ENCODE measurements at places on chromosomes 11 and 22.

DNA sequence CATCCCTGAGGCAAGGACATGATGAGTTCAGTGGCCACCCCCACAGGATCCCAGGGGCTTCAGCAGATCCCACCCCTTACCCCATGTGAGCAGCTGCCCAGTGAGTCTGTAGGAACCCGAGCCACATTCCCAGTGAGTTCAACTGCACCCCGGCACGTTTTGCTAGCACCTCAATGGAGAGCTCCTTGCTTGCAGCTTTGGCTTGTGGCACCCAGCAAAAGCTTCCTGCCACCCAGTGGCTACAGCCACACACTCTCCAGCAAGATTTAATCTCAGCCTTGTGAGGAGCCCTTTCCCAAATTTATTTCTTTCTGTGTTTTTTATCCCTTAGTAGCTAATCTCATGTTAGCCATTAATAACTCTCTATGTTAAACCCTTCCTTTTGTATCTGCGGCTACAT lies 4.0 kb downstream of the SAA1 start:
- DNase-seq: no peak

DNA sequence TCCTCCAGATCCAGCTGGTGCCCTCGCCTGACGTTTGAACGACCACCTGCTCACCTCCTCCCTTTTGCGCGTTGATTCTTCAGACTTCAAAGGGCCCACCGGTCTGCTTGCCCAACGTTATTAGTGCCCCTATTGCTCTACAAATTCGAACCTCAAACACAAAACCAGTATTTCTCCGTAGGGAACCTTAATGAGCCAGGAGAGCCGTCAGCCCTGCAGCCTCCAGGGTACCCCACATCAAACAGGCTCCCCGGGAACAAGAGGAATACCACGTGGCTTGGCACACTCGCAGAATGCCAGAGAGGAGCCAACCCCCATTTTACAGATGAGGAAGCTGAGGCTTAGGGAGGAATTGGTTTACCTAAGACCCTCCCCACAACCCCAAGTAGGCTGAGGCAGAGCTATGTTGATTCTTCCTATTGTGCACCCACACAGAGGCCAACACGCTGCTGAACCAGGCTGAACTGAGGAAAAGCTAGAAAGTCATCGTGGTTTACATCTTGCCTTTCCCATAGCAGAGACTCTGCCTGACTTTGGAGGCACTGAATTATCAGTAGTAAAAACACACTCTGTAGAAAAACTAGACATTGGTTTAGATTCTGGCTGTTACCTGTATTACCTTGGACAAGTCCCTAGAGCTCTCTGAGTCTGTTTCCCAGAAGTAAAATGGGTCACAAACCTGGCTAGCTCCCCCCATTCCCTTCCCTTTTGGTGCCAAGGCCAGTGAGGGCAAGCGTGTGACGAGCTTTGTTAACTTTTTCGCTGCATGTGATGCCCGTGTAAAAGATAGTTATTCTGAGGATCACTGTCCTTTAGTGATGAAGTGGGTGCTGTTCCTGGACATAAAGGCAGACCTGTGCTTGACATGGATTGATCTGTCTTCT lies 764 bp downstream of the TKFC start:
- no peak for DNase-seq

- DNase-seq: no peak
Observed at GRCh38 chr11:114569801-114570200, 10.1 kb upstream of the NXPE1 start.

DNA sequence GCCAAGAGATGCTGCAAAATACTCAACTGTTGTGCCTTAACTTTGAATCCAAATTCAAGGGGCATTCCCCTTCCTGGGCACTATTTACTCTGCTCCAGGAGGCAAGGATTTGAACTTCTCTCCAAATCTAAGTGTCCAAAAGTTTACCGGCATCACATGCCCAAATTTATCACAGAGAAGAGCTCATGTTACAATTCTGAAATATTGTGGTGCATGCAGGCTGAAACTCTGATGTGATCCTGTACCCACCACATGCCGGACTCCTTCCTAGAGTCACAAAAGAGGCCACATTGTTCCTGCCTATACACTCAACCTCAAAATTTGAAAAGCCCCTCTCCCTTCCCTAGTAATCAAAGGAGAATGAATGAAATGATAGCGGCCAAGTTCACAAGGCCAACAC lies 1.3 kb downstream of the TRAF6 start:
- no peak for DNase-seq

- no peak for DNase-seq
Observed at GRCh38 chr22:31532060-31532459, 35.7 kb downstream of the SFI1 start.

DNA sequence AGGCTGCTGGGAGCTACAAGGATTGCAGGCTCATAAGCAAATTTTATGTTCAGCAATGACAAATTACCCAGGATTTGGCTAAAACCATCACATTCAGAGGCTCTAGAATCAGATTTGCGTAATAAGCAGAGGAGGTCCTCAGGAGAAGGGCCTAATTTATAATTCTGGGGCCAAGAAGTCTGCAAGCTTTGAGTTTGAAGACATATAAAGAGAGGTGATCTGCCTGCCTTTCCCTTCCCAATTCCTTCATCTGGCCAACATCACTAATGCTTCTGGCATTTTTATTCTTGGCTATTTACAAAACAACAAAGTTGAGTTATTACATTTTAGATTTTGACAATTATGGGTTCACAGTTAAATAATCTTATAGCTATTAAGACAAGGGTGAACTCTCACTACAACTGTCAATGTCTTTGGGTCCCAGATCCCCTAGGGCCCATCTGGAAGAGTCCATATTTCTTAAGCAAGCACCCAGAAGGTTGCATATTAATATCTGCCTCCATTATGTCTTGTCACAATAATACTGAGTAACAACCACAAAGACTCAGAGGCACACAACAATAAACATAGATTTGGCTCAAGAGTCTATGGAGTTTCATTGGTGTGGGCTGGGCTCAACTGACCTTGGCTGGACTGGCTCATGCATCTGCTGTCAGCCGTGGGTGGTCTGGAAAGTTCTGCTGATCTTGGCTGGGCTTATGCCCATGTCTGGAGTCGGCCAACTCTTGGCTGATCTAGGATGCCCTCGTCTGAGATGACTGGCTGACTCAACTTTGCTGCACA lies 67.2 kb upstream of the CD82 start:
- no peak for DNase-seq

- DNase-seq: no peak
Observed at GRCh38 chr22:49468487-49469198, 359.0 kb downstream of the BRD1 start.

- no peak for DNase-seq
Observed at GRCh38 chr11:96456111-96456510, 66.3 kb downstream of the JRKL start.

DNA sequence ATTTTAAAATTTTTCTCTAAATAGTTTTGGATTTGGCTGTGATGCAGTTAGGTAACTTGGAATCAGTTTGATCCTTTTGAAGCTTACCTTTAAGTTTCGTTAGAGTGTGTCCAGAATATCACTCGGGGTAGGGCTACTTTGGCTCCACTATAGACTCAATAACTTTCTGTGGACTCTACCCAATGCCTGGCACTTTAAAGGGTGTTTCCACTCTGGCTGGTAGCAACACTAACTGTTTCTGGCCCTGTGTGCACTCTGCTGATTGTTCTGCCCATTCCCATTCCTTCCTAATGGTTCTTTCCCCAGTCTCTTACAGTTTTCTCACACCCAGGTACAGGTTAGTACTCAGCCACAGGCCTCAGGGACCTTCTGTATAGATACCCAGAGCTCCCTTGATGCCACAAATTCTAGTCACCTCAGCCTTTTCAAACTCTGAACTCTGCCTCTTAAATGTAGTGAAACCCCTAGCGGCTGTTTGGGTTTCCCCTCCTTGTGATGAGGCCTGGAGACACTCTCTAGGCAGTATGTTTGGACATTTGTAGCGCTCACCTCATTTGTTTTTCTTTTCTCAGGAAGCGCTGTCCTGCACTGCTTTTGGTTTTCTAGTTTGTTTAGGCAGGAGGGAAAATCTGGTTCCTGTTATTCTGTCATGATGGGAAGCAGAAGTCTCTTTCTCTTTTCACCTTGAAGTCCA lies 16.8 kb downstream of the CUL5 start:
- peak; percentile 17 for DNase-seq

DNA sequence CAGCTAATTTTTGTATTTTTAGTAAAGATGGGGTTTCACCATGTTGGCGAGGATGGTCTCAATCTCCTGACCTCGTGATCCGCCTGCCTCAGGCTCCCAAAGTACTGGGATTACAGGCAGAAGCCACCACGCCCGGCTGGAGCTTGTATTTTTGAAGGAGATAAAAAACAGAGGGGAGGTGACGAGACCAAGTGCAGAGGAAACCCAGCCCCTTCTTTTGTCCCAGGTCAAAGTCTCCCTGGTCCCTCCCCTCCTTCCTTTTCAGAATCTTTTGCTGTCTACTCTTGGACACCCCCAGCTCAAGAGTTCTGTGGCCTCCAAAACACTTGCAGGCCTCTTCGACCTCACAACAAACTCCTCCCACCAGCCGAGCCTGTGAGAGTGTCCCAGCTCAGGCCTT lies 12.2 kb upstream of the TMEM184B start:
- no peak for DNase-seq

- DNase-seq: no peak
Observed at GRCh38 chr11:47327025-47327424, 25.5 kb downstream of the MYBPC3 start.

- no peak for DNase-seq
Observed at GRCh38 chr11:67495234-67496005, 9.7 kb downstream of the PITPNM1 start.

DNA sequence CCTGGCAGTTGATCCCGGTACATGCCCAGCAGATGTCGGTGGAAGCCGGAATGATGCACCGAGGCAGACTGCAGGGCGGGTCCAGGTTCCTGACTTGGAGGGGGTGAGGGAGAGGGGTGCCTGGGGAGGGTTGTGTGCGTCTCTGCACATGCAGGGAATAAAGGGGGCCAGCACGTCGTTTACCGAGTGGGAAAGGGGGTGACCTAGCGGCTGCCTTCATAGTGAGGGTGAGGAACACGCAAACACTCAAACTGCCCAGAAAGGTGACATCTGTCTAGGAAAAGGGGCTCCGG lies 801.7 kb downstream of the TBC1D22A start:
- no peak for DNase-seq

- no peak for DNase-seq
Observed at GRCh38 chr11:11569936-11570491, 51.8 kb downstream of the GALNT18 start.
